ENCODE measurements at places on chromosomes 13 and 19.

DNA sequence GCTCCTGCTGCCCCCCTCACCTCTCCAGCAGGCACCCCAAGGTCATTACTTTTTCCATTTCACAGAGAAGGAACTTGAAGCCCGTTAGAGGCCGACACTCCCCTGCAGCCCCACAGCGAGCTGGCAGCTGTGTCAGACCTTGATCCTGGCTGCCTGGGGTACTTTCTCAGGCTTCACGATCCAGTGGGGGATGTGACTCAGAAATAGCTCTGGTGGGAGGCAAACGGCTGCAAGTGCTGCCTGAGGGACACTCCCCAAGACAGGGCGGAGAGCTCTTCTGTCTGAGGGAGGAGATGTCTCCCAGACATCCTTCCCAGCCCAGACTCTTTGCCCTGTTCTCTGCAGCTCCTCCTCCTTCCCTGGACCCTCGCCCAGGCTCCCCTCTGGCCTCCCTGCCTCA lies 4.8 kb downstream of the TSKS start:
- DNase-seq: no peak

DNA sequence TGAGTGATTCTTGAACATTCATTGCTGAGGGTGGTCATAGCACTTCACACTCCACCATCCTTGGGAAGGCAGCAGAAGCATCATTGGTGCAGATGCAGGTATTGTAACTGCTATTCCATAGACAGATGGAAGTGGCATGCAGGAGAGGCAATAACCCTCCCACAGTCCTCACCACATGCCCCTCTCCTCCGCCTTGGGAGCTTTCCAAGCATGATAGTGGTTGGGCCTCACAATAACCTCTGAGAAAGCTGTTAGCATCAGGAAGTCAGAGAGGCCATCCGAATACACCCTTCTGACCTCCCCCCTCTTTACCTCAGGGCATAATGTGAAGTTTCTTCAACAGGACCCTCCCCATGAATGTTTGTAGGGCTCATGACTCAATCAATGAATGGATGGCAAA lies 177.9 kb downstream of the KATNAL1 start:
- no peak for DNase-seq

DNA sequence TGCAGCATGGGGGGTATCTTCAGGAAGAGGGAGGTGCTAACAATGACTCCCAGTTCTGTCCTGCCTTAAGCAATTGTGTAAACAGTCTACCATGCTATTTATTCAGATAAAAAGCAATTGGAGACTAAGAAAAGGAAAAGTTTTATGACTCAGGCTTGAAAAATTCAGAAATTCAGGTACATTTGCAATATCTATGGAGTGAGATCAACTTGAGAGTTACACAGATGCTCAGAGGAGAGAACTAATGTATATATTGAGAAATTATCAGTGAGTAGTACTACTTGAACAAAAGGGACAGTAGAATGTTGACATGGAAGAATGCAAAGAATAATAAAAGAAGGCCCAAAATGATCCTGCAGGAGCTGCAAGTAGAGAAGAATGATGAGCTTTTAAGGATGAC lies 277.6 kb upstream of the DACH1 start:
- DNase-seq: no peak

- DNase-seq: no peak
These were observed 605.8 kb downstream of the UQCRFS1 start for GRCh38 chr19:28607066-28607583.

GRCh38 chr19:38204728-38205127 lies 19.3 kb downstream of the DPF1 start:
- no peak for DNase-seq

DNA sequence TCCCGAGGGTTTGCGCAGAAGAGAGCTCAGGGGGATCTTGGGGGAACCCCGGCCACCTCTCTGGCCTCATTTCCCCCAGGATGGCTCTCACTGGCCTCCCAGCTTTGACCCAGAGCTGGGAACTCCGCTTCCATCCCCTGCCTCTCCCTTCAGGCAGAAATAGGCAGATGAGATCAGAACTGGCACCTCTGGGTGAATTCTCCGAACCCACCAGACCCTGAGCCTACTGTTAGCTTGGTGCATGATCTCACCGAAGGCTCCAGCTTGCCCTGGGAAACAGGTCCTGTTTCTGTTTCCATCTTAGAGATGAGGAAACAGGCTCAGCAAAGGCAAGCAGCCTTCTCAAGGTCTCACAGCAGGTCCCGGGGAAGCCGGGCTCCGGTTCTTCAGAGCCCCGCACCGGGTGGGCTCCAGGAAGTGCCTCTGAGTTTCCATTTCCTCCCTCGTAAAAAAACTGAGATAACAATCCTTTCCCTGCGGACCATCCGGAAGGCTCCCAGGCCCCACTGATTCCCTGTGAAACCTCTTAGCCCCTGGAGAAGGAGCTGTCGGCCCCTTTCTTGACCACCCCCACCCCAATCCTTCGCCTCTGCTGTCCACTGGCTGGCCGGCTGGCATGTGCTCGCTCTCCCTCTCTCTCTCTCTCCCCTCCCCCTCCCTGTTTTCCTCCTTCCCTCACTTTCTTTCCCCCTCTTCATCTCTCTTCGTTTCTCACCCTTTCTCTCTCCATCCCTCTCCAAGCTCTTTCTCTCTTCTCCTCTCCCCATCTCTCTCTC lies 2.1 kb downstream of the NECTIN2 start:
- DNase-seq: no peak
